Aorta (tissue), 5 donors: ENCODE measurements at places on chromosomes 2 and 18. TPM values are rescaled to one million over a fixed set of nuclear protein-coding genes. Genes with fewer than 3 reads are reported as not detected.

DNA sequence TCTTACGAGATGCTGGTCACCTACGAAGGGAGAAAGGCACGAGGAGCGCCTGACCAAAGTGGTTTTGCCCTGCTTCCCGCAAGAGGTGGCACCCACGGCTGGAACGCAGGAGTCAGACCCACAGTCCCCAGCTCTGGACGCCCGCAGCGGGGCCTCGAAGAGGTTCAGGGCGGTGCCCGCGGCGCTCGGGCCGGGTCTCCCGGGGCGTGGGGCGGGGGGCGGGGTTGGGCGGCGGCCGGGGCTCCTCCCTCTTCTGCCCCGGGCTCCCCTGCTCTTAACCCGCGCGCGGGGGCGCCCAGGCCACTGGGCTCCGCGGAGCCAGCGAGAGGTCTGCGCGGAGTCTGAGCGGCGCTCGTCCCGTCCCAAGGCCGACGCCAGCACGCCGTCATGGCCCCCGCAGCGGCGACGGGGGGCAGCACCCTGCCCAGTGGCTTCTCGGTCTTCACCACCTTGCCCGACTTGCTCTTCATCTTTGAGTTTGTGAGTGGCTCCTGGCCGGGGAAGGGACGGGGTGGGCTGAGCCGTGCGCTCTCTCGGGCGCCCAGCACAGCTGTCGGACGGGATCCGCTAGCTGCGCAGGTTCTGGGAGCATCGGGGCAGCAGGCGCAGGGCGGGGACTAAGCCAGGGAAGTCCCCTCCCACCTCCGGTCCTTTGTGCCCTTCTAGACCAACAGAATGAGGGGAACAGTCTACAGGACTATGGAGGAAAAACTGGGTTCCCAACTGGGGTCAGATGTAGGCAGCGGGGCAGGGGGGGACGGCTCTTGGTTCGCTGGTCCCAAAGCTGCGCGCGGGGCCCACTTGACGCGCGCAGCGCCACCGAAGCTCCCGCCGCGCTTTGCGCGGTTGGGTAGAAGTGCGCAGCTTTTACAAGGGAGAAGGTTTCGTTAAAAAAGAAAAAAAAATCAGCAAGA lies at the start of gene MAL:
MAL (plus strand) TSS at position 303 of the 914 bp plus-strand sequence; CDS start at position 388, 85 bp downstream.
- no peak within 1 kb of the TSS for H3K4me3 ChIP-seq
- H3K36me3 ChIP-seq: no peaks in the 10 kb centered on the region
- no peak within 1 kb of the TSS for H3K27ac ChIP-seq
- H3K27me3 ChIP-seq: no peaks in the 10 kb centered on the region
- H3K4me1 ChIP-seq: no peaks in the 10 kb centered on the region

GRCh38 chr2:185978634-185979407 lies 240.2 kb downstream of the FSIP2 start:
- no peak for DNase-seq
- H3K4me1 ChIP-seq: no peaks in the 10 kb centered on the region
- H3K27ac ChIP-seq: no peak overlapping the region
- no peaks in the 10 kb centered on the region for H3K27me3 ChIP-seq

DNA sequence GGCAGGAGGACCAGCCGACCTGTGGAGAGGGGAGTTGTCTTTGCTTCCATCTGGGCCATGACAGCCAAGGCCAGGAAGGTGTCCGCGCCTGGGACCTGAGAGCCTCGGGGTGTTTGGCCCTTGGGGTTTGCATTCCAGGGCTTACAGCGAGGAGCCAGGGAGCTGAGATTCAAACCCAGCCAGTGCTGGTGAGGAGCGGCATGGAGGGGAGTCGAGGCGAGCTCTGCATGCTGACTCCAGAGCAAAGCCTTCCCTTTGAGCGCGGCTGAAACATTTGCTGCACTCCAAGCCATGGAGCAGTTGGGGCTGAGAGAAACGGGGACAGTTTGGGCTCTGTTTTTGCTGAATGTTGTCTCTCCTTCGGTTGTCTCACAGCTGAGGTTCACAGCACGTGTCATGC lies 77.4 kb downstream of the TWIST2 start:
- no peak overlapping the region for H3K4me3 ChIP-seq
- no peaks in the 10 kb centered on the region for H3K36me3 ChIP-seq
- H3K4me1 ChIP-seq: no peaks in the 10 kb centered on the region
- H3K27me3 ChIP-seq: no peaks in the 10 kb centered on the region

GRCh38 chr2:216717491-216717901 lies 22.1 kb upstream of the IGFBP5 start:
- peaks cover 5% of the 10 kb centered on the region for H3K4me1 ChIP-seq
- H3K4me3 ChIP-seq: no peak overlapping the region
- no peak for DNase-seq
- no peak overlapping the region for H3K27ac ChIP-seq
- H3K36me3 ChIP-seq: no peaks in the 10 kb centered on the region

Gene CGREF1
- total RNA-seq: 8.6 TPM

Gene DLGAP1
- 6.2 TPM for total RNA-seq

DNA sequence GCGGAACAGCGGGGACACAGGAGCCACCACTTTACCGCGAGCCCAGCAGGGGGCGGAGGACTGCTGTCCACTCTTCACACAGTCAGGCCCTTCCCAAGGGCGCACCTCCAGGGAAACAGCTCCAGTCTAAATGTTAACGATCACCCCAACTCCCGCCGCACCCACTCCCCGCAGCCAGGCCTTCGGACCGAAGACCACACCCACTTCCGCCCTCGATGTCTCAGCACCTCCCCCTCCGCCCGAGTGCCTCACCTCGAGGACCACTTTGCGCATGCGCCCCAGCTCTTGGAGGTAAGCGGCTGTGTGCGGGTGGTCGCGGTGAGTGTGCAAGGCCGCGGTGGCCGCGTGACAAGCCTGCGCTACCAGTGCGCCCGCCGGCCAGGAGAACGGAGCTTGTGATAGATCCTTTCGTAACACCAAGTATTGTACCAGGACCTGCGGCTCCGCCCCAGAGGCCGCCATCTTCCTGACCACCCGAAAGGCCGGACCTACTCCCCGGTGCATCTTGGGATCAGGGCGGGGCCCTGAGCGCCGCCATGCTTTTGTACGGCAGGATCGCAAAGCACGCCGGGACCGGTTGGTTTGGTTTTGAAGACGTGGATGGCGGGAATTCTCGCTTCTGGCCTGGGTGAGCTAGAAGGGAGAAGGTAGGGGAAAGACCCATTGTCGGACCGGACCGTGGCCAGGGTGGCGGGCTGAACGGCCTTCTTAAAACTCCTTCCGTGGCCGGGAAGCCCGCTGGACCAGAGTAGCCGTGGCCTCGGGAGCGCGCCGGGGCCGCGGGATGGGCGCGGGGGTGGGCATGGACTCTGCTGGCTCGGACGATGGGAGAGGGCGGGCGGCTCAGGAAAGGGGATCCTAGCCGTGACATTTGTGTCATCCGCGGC lies at the start of the genes CENPO and PTRHD1:
CENPO (plus strand) TSS at position 552 of the 887 bp plus-strand sequence. CDS start 495 bp downstream, outside the sequence.
PTRHD1 (minus strand) TSS at position 518 of the 887 bp plus-strand sequence; CDS start at position 504, 14 bp downstream.
- peak; percentile 98 for DNase-seq
- H3K4me1 ChIP-seq: no peaks in the 10 kb centered on the region
- H3K27ac ChIP-seq: peak within 1 kb of the TSS; percentile 62
- H3K4me3 ChIP-seq: peak within 1 kb of the TSS; percentile 23
- no peaks in the 10 kb centered on the region for H3K36me3 ChIP-seq
- no peaks in the 10 kb centered on the region for H3K27me3 ChIP-seq

GRCh38 chr2:111068435-111069058 lies 52.2 kb upstream of the BCL2L11 start:
- no peak overlapping the region for H3K4me3 ChIP-seq
- DNase-seq: no peak
- H3K36me3 ChIP-seq: no peaks in the 10 kb centered on the region
- H3K4me1 ChIP-seq: no peaks in the 10 kb centered on the region

DNA sequence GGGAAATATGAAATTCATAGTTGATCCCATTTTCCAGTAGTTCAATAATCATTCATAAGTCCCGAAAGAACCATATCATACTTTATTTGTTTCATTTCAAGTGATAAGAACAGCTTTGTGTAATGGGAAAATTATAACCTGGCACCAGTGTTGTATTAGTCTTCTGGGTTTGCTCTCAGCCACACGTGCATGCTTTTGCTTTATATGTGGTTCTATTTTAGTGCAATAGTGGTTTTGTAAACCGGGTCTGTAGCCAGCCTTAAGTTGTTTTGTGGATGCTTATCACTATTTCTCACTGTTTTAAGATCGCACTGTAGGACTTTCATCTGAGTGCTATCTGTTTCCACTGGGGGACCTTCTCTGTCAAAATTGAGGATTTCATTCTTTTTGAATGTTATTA lies 203.8 kb downstream of the PTPRM start:
- no peak for DNase-seq
- no peak overlapping the region for H3K27ac ChIP-seq
- H3K4me3 ChIP-seq: no peak overlapping the region
- peaks cover 2% of the 10 kb centered on the region for H3K4me1 ChIP-seq
- no peaks in the 10 kb centered on the region for H3K36me3 ChIP-seq

Gene IL1F10
- not detected for total RNA-seq

DNA sequence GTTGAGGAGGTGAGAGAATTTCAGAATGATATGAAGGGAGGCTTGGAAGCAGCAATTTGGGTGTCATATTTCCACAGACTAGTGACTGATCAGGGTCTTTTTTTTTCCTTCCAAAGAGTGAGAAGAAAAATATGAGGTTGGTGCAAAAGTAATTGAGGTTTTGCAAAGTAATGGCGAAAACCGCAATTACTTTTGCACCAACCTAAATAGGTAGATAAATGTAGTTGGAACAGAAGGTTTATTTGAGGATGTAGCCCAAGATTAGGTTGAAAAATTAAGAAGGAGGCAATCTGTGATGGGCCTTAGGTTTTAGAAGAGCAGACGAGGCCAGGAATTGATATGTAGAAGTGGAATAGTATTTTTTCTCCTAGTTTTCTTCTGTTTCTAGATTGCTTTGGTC lies 7.8 kb upstream of the LTBP1 start:
- H3K4me1 ChIP-seq: peaks cover 2% of the 10 kb centered on the region
- H3K27me3 ChIP-seq: no peaks in the 10 kb centered on the region
- no peak overlapping the region for H3K27ac ChIP-seq
- no peak overlapping the region for H3K4me3 ChIP-seq

DNA sequence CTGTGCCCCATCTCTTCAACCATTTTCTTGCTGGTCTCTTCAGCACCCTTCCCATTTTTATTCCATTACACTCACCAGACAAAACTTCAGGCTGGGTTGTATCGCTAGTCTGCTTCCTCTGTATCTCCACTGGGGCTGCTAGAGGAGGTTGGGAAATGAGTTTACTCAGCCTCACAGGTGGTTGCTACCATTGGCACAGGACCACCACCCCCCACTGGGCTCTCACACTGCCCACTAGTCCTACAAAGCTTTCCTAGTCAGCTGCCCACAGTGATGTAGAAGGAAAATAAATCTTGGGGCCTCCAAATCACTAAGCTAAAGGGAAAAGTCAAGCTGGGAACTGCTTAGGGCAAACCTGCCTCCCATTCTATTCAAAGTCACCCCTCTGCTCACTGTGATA lies 12.3 kb upstream of the IL1B start:
- no peak overlapping the region for H3K4me3 ChIP-seq
- H3K36me3 ChIP-seq: no peaks in the 10 kb centered on the region
- H3K27me3 ChIP-seq: no peaks in the 10 kb centered on the region

GRCh38 chr2:60424233-60424632 lies 129.2 kb downstream of the BCL11A start:
- no peak overlapping the region for H3K4me3 ChIP-seq
- H3K36me3 ChIP-seq: no peaks in the 10 kb centered on the region
- no peaks in the 10 kb centered on the region for H3K27me3 ChIP-seq
- H3K4me1 ChIP-seq: no peaks in the 10 kb centered on the region

Gene ALPI
- not detected for total RNA-seq

GRCh38 chr2:200695601-200696000 lies 109.8 kb downstream of the AOX1 start:
- H3K4me1 ChIP-seq: no peaks in the 10 kb centered on the region
- no peaks in the 10 kb centered on the region for H3K36me3 ChIP-seq
- H3K27ac ChIP-seq: no peak overlapping the region

- H3K4me3 ChIP-seq: no peak overlapping the region
- no peak for DNase-seq
- H3K27ac ChIP-seq: no peak overlapping the region
- H3K4me1 ChIP-seq: no peaks in the 10 kb centered on the region
- no peaks in the 10 kb centered on the region for H3K36me3 ChIP-seq
These were observed 44.6 kb upstream of the B3GNT2 start for GRCh38 chr2:62151306-62151638.

DNA sequence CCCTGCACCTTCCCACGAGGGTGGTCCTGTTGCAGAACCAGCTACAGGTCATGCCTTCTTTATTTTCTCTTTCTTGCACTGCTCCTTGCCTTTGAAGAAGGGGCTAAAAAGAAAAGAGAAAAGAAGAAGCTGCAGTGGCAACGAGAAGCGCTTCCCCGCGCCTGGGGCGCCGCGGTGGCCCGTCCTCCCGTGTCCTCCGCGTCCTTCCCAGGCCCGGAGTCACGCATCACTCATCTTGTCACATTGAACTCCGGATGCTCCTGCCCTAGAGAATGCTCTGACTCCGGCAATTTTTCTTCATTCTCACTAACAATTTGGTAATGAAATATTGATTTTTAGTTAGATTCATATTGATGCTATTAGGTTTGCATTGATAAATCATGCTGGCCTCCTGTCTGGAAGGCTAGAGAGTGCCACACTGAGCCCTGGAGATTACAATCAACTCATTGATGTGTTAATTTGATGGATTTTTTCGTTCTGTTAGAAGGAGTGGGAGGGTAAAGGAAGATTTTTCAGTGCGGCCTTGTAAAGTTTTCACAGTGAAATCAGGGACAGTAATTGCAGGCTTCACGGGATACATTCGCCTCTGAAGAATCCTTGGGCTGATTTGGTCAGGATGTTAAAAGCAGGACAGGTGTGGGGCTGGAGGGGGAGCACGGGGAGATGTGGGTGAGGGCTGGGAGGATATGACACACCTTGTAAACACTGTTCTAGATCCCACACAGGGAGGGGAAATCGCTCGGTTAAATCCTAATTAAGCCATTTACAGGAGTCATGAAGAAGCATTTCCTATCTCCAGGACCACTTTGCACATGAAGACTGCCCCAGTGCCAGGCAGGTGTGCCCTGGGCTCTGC lies 349.3 kb downstream of the ZNF516 start:
- no peaks in the 10 kb centered on the region for H3K36me3 ChIP-seq
- H3K4me3 ChIP-seq: no peak overlapping the region
- no peak overlapping the region for H3K27ac ChIP-seq
- H3K4me1 ChIP-seq: no peaks in the 10 kb centered on the region
- DNase-seq: no peak
- H3K27me3 ChIP-seq: no peaks in the 10 kb centered on the region

Gene CHRNG
- total RNA-seq: not detected

DNA sequence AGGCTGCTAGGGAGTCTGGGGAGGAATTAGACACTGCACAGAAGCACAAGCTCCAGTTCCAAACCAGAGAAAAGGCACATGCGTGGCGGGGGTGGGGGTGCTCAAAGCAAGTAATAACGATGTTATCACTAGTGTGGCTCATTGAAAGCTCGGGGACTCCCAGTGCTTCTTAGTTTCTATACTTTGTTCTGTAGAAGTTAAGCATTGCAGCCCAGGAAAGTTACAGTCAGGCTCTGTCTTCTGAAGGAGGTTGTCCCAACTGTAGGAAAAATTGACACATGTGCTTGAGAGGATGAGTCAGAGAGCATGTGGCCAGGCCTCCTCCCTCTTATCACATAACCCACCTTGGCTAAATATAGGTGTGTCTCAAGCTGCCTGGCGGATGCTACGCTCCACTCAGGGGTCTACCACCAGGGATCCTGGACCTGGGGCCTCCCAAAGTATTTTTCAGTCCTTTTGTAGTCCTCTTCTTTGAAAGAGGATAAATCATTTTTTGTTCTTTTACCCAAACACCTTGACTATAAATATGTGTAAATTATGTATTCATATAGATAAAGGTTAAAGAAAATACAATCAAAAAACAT lies 3.8 kb downstream of the GALNT5 start:
- peaks cover 4% of the 10 kb centered on the region for H3K4me1 ChIP-seq
- no peak overlapping the region for H3K4me3 ChIP-seq
- no peak for DNase-seq
- H3K27ac ChIP-seq: no peak overlapping the region
- H3K36me3 ChIP-seq: no peaks in the 10 kb centered on the region
